ENCODE measurements at places on chromosomes 7 and 10.
A peak's percentile ranks its signal among the peaks of the same experiment; 100 is the strongest.

GRCh38 chr7:38819463-38819862 lies 89.5 kb downstream of the VPS41 start:
- no peak for DNase-seq

- DNase-seq: peak; percentile 18
Measured at GRCh38 chr10:74900297-74900696, 73.9 kb downstream of the KAT6B start.

DNA sequence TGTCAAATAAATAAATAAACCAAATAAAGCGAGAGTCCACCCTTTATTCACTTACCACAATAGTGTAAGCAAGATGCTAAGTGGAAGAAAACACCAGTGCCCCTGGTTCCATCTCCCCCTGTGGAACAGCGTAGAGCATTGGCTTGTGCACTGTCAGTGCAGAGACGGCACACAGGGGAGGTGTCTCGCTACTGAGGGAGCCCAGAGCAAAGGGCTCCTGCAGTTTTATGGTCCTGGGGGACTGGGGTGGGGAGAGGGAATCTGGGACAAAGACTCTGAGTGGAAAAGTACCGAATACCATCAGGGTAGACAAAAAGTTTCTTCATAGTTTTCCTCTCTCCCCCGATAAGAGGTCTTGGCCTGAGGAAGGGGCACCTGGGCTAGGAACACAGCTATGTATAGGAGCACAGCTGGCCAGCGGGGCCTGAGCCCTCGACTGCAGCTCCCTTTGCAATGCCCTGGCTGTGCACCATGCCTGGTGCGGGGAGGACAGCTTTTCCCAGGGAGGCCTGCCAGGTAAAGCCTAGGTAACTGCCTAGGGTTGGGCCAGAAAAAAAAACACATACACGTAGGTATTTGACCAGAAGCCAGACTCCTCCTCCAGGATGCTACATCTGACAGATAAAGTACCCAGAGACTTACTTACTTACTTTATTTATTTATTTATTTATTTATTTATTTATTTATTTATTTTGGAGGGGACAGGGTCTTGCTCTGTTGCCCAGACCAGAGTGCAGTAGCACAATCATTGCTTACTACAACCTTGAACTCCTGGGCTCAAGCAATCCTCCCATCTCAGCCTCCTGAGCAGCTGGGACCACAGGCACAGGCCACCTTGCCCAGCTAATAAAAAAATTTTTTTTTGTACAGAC lies 88.8 kb upstream of the KIF5B start:
- no peak for DNase-seq

- peak; percentile 75 for DNase-seq
Measured at GRCh38 chr10:101840741-101841453, 2.7 kb downstream of the KCNIP2 start.

DNA sequence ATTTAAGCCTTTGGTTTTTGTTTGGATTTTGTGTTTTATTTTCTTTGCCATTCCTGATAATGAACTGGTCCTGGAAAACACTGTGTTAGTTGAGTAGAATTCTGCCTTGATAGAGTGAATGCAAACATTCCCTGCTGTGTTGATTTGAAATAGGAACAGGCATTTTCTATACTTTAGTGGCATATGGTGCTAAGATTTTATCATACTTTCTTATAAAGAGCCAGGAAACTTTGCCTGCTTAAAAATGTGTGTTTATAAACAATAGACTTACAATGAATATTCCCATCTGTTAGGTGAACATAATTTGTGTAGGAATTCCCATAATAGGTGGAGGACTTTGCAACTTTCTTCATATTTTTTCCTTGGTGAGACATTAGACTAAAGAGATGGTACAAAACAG lies 333.3 kb downstream of the SDK1 start:
- DNase-seq: no peak

DNA sequence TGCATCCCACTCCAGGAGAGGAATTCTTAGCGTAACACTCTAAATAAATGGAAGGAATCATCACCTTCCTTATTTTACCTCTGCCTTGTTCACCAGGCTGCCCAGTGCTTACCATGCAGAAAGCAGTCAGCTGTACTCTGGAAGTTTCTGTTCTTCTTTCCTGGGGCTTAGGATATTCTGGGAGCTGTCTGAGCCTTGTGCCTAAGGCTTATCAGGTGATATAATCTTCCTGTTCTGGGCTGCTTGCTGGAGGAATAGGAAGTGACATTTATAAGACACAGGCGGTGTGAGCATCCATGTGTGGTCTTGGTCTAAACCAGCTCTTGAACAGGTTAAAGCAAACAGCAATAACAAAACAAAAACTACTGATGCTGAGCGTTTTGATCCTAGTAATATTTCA lies 13.5 kb downstream of the KCTD7 start:
- no peak for DNase-seq
